Activated T-helper 1 cell treated with anti-CD3 and anti-CD28 coated beads, Interleukin-2, amount 50 U/mL, for 16 hours (primary cell): ENCODE measurements at places on chromosomes 2 and 18.

- no peak for DNase-seq
Measured at GRCh38 chr18:63346031-63346430, 21.0 kb downstream of the KDSR start.

DNA sequence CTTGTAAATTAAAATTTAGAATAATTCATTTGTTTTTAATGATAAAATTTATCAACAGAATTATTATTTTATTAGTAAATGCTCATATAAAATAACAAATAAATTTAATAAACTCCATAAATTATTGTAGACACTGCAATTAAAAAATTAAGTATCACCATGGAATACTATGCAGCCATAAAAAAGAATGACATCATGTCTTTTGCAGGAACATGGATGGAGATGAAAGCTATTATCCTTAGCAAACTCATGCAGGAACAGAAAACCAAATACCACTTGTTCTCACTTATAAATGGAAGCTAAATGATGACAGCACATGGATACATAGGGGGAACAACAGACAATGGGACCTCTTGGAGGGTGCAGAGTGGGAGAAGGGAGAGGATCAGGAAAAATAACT lies 29.7 kb upstream of the DSG3 start:
- no peak for DNase-seq

GRCh38 chr2:98726735-98727368 lies 4.1 kb downstream of the MGAT4A start:
- DNase-seq: no peak

DNA sequence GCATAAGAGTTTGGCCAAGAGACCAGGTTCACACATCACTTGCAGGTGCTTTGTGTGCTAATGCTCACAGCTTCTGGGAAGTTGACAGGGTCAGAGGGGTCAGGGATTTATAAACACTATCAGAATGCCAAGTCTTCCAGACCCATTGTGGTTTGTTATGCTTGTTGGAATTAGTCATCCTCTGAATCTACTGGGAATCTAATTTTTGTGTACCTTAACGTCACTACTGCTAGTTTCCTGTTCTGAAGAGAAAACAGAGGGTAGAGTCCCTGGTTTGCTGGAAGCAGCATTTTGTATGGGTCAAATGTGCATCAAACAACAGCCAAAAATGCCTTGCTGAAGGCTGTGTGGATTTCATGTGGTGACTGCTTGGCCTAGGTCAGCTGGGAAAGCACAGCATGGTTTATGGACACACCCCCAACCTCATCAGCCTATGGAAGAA lies 33.3 kb downstream of the ANTXR1 start:
- DNase-seq: no peak

DNA sequence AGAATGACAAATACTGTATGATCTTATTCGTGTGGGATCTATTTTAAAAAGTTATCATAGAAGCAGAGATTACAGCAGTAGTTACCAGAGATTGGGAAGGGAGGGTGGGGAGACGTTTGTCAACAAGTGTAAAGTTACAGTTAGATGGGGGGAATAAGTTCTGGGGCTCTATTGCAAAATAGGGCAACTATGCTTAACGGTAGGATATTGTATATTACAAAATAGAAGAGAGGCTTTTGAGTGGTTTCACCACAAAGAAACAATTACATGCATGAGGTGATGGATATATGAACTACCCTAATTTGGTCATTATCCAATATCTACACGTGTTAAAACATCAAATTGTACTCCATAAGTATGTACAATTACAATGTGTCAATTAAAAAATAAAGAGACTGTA lies 123.4 kb upstream of the NOSTRIN start:
- no peak for DNase-seq

DNA sequence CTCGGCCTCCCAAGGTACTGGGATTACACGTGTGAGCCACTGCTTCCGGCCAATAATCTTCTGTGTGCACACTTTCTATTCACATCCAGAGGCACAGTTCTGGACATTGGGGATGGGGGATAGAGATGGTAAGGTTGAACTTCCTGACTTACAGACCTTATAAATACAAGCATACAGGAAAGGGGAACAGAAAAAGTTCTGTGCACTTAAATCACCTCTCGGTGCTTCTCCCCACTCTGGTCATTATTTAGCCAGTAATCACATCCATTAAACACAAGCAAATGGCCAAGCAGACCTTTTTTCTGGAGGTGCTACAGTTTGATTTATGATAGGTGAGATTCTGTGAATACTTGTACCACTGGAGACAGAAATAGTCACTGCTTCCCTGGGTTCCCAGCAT lies 110.6 kb downstream of the CRIM1 start:
- DNase-seq: no peak

- no peak for DNase-seq
Measured at GRCh38 chr2:127585270-127585807, 49.9 kb downstream of the MYO7B start.

GRCh38 chr2:2871480-2872308 lies 505.9 kb downstream of the EIPR1 start:
- DNase-seq: no peak

DNA sequence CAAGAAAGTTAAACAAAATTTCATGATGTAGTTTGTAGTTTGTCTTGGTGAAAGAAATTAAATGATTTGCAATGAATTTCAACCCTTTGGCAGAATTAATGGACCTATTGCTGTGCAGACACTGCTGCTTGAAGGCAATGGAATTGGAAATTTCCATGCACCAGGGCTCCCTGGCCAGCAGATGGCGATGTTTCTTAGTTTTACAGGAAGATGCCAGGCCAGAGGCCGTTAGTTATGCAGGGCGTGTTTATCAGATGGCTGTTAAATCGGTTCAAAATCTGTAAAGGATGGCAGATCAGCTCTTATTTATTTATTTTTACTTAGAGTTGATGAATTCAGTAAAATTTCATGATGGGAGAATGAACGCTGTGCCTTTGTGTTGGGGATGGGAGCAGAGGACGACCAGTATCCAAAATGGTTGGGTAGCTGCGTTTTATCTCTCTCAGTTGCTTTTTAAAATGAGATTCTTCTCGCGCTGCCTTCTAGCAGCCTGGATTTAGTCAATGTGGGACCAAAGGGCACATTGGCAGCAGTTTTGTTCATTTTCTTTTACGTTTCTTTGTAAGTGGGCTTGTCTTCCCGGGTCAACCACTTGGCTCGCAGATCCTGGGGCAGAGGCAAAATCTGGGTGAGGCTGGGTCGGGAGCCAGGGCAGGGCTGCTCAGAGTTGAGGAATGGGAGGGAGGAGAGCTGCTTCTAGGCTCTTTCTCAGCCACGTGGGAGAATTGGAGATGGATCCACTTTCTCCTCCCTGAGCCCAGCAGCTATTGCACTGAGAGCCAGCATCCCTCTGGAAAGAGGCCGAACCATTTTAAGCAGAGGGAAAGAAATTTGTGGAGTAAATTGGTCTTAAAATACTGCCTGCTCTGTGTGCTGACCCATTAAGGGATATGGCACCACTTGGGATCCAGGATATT lies 344.0 kb downstream of the PIK3C3 start:
- peak; percentile 6 for DNase-seq
